ENCODE measurements at places on chromosomes 6 and 20.

GRCh38 chr20:47862574-47863240 lies 77.4 kb upstream of the SULF2 start:
- DNase-seq = no peak

- DNase-seq = no peak
Measured at GRCh38 chr6:160882791-160883279, 108.7 kb upstream of the MAP3K4 start.

- no peak for DNase-seq
Measured at GRCh38 chr6:90388395-90388794, 91.8 kb upstream of the BACH2 start.

GRCh38 chr6:91613481-91613880 lies 1026.6 kb upstream of the MAP3K7 start:
- no peak for DNase-seq

DNA sequence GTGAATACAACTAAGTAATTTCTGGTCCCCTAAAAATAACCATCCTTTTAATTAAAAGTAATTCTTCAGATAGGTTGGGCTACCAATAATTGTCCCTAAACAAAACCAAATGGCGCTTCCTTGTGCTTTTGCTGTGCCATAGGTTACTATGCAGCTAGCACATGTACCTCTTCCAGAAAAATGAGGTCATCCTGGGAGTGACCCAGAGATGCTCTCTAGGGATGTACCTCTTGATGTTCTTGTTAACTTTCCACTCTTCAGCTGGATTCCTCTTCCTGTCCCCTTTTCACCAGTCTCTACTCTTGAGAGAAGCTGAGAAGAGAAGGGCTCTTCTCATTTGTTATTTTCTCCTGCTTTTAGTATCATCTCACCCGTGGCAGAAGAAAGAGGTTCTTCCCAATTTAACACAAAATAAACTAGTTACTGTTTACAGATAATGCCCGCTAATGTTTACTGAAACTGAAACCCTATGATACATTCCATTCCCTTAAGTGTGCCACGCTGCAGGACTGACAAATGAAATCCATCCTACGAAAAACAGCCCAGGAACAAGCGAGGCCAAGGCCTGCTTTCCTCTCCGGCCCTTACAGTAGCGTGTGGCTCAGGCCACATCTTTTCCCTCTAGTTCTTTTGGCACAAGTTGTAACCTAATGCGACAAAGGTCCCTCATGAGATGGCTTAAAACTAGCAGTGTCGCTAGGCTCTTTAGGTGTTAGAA lies 24.2 kb downstream of the MRS2 start:
- no peak for DNase-seq

DNA sequence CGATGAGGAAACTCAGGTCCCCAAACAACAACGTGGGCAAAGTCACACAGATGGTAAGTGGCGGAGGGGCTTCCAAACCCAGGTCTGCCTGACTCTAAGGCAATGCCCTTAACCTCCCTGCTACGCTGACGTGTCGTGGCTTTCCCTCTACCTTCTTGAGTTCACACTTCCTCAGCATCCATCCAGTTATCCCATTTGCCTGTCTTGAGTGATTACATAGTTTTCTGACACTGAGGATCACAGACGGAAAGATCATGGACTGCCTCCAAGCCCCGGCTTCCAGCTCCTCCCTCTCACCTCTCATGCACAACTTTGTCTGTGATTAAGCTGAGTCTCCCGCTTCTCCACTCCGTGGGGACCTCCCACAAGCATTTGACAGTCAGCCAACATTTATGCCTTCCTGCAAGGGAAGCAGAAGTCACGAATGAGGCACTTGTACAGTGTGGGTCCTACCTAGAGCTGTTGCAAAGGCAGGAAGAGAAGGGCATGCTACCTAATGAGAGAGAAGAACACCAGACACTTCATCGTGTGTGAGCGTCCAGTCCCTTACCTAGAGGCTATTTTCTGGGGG lies 33.8 kb downstream of the TBC1D7 start:
- DNase-seq = no peak

- no peak for DNase-seq
Measured at GRCh38 chr6:169092375-169092774, 161.3 kb downstream of the THBS2 start.

GRCh38 chr20:7989379-7989778 lies 30.2 kb downstream of the TMX4 start:
- no peak for DNase-seq

Measured in activated naive CD8-positive, alpha-beta T cell treated with anti-CD3 and anti-CD28 coated beads for 36 hours (primary cell).